ENCODE measurements at places on chromosomes 7 and 10. TPM values are rescaled to one million over a fixed set of nuclear protein-coding genes. Genes with fewer than 3 reads are reported as not detected.

Gene HIP1
- 35.6 TPM for polyA plus RNA-seq

- DNase-seq = no peak
These were observed 31.3 kb downstream of the CH25H start for GRCh38 chr10:89175816-89176215.

DNA sequence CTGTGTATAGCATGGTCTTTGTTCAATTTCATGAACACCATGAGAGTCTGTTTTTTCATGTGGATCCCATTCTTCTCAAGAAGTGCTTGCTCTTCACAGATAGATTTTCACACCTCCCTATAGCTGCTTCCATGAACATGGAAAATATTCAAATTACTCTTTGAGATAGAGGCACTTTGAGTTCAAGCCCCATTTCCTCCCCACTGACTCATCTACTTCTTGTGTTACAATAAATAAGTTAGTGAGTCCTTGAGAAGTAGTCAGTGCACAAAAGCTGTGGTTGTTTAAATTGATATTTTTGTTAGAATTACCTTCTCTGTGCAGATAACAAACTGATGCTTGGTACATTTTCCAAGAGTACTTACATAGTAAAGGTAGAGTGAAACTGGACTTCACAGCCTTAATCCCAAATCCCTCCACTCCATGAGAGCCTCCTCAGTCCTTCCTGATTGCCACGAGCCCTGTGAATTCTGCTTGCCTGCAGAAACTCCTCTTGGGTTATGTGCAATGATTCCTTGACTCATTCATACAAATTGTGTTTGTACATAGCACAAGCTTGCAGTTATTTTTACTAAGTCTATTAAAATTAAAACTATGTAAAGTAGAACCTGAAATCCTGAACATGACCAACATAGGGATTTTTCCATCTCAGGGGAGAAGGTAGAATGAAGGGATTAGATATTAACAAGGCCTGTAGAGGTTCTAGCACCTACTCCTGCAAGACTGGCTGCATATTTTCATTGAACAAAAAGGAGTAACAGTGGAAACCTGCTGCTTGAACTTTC, 496.2 kb downstream of the TNS3 start:
- DNase-seq = no peak

- no peak for DNase-seq
These were observed 130.4 kb downstream of the HIBADH start for GRCh38 chr7:27532314-27532713.
